ENCODE measurements at places on chromosomes 1 and 21.

DNA sequence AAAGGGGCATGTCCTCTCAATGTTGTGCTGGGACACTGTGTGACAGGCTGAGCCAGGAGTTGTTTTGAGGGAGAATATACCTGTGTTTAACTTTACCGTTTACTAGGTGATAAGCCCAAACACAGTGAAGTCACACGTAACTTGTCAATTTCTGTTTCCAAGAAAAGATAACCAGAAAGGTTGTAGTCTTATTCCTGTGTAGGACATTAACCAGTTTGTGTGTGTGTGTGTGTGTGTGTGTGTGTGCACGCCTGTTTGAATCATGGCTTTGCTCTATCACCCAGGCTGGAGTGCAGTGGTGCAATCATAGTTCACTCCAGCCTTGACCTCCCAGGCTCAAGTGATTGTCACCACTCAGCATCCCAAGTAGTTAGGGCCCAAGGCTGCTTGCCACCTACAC is 83.6 kb downstream of the MRPS6 start:
- DNase-seq = no peak

DNA sequence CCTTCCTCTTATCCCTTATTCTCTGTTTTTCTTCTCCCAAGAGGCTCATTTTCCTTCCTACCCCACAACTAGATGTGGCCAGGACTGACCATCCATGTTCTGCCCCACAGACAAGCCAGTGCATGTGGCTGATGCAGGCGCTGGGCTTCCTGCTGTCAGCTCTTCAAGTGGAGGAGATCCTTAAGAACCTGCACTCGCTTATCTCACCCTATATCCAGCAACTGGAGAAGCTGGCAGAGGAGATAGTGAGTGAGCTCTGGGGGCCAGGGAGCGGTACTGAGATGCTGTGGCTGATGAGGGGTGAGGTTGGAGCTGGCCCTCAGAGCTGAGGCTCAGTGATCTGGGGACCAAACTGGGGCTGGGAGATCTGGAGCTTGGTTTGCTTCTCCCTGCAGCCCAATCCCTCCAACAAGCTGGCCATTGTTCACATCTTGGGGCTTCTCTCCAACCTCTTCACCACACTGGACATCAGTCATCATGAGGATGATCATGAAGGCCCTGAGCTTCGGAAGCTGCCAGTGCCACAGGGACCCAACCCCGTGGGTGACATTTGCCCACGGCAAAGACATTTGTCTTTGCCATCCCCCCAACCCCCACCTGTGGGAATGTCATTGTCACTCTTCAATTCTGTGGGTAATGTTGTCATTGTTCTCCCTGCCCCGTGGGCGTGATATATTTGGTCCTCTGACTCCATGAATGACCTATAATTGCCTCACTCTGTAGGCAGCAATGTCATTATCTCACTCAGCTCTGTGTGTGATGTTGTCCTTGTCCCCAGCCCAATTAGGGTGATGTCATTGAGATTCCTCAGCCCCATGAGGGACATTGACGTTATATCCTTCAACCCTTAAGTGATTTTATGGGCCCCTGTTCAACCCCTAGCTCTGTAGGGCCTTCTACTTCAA is 11.2 kb upstream of the DPH2 start:
- DNase-seq = no peak

GRCh38 chr1:56533197-56533596 is 46.2 kb downstream of the PLPP3 start:
- DNase-seq = no peak

- DNase-seq = no peak
Measured at GRCh38 chr1:1085911-1086841, 12.1 kb upstream of the RNF223 start.

GRCh38 chr21:39079617-39080016 is 103.6 kb downstream of the PSMG1 start:
- DNase-seq = no peak

DNA sequence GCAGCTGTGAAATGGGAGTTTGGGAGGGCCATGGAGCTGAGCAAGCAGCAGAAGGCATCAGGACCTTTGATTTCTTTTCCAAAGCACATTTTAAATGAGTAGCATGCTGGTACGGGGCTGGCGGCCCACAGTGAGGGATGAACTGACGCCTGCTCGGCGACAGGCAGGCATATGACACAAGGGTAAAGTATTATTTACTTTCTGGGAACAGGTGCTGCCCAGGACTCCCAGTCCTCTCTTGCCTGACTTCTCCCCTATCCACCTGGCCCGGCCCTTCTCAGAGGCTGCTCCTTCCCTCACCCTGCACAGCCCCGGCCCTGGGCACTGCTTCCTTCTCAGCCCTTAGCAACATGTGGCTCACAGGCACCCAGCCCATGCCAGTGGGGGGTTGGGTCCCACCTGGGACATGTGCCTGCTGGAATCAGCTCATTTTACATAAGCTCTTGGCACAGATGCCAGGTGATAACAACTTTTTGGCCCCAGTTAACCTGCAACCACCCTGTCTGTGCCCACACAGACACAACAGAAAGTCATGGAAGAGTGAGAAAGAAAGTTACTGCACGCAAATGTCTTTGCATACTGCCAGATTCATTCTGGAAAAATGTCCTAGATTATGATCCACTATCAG is 112.3 kb upstream of the GADD45A start:
- no peak for DNase-seq

DNA sequence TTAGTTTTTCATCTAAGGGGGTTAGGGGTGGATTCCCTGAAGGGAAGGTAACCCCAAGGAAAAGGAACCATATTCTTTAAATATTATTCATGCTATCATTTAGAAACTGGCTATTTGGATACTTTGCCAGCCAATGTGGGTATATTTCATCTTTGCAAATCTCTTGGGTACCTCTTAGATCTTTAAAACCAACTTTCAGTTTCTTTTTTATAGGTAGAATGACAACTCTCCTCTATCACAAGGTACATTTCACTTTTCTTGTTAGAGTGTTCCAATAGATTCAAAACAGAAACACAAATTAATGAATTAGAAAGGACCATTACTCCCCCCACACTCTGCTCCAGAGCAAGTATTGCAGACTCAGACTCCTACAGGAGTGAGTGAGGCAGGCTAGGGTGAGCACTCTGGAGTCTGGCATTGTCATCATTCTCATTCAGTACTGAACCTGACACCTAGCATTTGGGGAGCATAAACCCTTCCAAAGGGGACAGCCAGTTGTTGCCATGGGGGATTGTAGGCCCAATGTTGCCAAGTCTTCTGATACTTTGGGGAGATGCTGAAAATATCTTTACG is 43.0 kb downstream of the MACO1 start:
- no peak for DNase-seq

DNA sequence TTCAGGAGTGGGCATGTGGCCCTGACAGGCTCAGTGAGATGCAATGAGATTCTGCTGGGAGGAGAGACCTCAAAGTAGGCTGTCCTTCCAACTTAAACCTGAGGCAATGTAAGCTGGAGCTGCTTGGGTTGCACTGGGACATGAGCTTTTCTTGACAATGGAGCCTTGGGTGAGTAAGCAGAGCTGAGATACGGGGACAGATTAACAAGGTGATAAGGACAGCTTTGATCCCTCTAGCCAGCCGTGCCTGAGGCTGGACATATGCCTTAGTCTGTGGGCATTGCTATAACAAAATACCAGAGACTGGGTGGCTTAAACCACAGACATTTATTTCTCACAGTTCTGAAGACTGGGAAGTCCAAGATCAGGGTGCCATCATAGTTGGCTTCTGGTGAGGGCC is 18.3 kb upstream of the NGF start:
- DNase-seq = no peak

GRCh38 chr1:245651093-245651492 is 496.3 kb downstream of the KIF26B start:
- DNase-seq = no peak

GRCh38 chr1:200263203-200263602 is 146.6 kb downstream of the ZNF281 start:
- DNase-seq = no peak

DNA sequence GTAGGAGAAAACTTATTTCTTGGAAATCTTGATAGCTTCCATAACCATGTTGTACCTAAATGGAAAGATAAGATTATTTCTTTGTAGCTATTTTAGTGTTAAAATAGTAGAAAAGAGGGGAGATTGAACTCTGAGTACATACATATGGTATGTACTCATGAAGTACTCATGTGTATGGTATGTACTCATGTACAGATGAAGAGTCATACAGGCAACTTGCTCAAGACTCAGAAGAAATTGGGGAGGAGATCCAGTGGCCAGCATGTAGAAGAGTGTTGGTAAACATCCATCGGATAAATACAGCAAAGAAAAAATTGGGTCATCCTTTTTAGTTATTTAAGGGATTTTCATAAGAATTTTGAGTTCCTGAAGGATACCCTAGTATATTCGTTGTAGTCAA is 29.0 kb downstream of the MDM4 start:
- DNase-seq = no peak

DNA sequence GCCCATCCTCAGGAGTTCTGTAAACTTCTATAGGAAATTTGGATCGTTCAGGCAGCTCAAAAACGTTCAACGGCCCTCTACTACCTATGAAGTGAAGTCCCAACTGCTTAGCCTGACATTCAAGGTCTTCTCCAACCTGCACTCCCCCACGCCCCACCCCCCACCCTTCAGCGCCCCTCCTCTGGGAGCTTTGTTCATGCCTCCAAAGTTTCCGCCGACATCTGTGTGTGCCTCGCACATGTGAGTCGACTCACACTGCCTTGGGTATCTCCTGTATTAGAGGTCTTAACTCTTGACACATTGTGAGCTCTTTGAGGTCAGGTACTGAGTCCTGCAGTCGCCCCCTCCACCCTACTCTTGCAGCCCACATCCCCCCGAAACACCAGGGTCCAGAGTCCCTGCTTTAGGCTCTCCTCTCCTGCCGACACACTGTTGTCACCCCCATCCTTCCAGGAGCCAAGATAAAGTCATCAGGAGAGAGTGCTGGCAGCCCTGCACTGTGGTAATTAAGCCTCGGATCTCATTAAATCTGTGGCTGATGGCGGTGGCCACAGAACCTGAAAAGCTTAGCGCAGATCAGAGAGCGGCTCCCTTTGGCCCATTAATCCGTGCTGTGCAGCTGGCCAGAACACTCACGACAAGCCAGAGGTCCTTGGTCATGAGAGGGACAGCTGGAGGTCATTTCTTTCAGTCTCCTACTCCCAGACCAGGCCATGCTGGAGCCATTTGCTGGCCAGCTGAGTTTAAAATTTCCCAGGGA is 1.4 kb upstream of the PAFAH2 start:
- no peak for DNase-seq

GRCh38 chr1:199836430-199836829 is 191.1 kb upstream of the NR5A2 start:
- DNase-seq = no peak

- DNase-seq = no peak
Measured at GRCh38 chr1:59669752-59670312, 144.9 kb upstream of the HOOK1 start.

DNA sequence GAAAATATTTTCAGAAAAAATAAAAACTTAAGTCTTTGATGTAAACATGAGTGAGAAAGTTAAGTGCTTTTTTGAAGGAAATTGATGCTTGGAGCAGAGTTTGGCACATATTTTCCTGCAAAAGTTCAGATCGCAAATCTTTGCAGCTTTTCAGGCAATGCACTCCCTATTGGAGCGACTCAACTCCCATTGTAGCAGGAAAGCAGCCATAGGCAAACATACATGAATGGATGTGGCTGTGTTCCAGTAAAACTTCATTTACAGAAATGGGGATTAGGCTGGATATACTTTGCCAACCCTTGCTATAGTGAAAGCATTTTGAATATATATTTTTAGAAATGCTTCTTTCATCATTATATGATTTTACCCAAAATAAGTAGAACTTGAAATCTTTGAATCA is 8.1 kb downstream of the AGL start:
- no peak for DNase-seq

DNA sequence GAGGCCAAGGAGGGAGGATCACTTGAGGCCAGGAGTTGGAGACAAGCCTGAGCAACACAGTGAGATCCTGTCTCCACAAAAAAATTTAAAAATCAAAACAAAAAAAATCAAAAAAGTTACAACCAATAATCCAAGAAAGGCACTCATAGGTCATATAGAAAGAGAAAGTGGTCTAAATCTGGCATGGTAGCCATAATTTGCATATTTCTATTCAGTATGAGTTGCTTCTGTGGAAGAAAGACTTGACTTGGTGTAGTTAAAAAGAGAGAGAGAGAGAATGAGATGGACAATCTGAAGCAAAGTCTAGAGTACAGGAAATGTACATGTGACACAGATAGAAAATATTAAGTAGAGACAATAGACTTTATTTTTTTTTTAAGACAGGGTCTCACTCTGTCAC is 22.5 kb downstream of the JMJD4 start:
- no peak for DNase-seq

DNA sequence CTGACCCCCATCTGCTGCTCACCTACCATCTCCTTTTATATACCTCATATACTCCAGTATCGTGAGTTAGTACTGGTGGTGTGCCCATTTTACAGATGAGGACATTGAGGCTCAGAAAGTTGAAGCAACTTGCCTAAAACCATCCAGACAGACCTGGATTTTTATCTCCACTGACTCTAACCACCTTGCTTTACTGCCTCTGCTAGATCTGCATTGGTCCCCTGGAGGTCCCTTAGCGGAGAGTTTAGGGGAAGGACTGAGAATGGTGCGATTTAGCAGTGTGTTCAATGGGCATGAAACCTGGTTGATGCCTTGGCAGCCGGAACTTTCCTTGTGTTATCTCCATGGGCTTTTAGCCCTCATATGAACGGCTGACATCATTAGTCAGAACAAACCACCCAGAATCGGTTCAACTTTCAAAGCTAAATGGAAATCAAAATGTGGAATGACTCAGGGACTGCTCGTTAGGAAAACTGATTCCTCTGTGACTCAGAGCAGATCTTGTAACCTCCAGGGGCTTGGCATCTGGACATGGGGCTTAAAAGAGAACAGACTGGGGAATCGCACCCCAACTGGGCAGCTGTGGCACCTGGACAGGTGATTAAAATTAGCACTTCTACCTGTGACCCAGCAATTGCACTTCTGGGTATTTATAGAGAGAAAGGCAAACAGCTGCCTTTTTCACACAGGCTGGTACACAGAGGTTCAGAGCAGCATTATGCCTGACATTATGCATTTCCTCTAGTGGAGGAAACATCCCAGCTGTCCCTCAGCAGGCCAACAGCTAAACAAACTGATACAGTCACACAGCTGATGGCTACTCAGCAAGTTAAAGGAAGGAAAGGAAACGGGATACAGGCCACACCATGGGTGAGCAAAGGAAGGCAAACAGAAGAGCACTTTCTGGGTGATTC is 25.3 kb downstream of the TMEM51 start:
- DNase-seq = no peak

- no peak for DNase-seq
Measured at GRCh38 chr1:55927702-55928290, 651.6 kb downstream of the PLPP3 start.

GRCh38 chr1:152110860-152111514 is 4.3 kb downstream of the TCHH start:
- DNase-seq = peak; percentile 51

Data from NCI-H1930 (cell line).